ENCODE measurements at places on chromosomes 13 and 19. TPM values are rescaled to one million over a fixed set of nuclear protein-coding genes. Genes with fewer than 3 reads are reported as not detected.

Gene CASP14
- total RNA-seq = not detected

Gene CBY2
- not detected for total RNA-seq

DNA sequence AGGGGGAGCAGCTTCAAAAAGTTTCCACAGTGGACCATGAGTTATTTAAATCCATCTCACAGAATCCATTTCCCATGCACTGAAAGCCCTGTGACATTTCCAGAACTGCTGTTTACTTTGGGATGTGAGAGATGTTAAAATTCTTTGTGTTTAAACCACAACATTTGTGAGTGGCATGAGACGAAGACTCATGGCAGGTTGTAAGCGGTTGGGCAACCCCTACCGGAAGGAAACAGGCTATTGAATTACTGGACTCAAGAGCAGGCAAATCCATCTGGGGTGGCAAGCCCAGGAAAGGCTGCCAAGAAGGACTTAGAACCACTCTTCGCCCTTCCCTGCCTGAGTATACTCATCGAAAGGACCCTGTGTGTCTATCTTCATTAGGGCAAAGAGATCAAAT is 22.3 kb upstream of the CLDN10 start:
- DNase-seq = no peak

DNA sequence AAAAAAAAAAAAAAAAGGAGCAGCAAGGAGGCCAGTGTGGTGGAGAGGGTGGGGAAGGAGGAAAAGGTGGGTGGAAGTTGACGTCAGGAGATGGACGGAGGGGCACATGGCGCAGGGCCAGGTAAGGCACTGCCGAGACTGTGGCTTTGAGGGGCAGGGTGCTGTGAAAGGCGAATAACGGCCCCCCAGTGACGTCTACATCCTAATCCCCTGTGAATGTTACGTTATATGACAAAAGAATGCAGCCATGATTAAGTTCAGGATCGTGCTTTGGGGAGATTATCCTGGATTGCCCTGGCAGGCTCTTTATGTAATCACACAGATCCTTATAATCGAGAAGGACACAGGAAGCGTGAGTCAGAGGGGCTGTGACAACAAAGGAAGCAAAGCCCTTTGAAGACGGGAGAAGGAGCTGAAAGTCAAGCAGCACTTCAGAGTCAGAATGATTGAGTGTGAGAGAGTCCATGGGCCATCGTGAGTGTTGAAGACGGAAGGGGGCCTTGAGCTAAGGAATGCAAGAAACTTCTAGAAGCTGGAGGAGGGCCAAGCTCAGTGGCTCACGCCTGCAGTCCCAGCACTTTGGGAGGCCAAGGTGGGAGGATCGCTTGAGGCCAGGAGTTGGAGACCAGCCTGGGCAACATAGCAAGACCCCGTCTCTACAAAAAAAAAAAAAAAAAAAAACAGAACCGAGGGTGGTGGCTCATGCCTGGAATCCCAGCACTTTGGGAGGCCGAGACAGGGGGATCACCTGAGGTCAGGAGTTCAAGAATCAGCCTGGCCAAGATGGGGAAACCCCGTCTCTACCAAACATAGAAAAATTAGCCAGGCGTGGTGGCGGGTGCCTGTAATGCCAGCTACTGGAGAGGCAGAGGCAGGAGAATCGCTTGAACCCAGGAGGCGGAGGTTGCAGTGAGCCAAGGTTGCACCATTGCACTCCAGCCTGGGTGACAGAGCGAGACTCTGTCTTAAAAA is 13.8 kb upstream of the CEACAM16 start:
- no peak for DNase-seq

Gene MBD3L2
- not detected for total RNA-seq

DNA sequence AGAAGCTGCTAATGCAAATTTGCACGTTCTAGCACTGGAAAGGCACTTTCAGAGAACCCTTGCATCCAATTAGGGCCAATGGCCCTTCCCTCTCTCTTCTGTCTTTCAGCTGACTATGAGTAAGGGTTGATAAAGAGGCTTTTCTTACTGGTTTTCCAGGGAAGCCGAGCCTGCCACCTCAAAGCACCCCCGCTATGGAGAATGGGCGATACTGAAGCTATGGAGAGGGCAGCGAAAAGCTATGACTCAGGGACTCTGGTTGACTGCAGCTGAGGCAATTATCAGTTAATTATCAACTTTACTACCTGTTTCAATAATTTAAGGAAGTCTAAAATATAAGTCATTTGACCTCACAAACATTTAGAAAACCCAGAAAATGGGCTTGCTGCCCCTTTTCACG is 115.8 kb downstream of the TRPC4 start:
- no peak for DNase-seq

GRCh38 chr13:38685974-38686576 is 802 bp upstream of the FREM2 start:
- DNase-seq = no peak

- DNase-seq = no peak
Measured at GRCh38 chr13:21234526-21234925, 58.1 kb downstream of the MRPL57 start.

DNA sequence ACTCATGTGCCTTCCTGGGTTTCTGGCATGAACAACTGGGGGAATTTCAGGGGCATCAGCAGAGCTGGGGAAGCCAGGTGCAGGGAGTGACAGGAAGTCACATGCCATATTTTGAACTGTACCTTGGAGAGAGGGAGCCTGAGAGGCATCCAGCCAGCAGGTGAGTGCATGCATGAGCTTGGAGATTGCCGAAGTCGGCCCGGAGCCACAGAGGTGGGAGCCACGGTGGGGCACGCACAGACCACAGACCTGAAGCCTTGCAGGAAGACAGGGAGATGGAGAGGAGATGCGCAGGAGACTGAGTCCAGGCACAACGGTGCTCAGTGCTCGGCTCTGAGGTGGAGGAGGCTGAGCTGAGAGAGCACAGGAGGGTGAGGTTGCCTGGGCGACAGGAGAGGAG is 55.1 kb downstream of the CDADC1 start:
- DNase-seq = no peak

- peak; percentile 19 for DNase-seq
Measured at GRCh38 chr19:32876919-32877285, 7.3 kb upstream of the SLC7A9 start.

DNA sequence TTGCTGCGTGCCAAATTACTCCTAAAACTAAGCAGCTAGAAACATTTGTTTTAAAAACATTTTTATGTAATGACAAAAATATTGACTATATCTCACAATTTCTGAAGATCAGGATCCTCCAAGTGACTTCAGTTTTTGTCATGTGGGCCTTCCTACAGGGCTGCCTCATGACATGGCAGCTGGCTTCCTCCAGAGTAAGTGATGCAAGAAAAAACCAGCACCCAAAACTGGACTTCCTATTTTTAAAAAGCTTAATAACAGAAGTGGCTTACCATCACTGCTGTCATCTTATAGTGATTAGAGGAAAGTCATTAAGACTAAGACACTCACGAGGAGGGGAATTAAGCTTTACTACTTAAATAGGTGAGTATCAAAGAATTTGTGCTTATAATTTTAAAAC is 681.7 kb downstream of the PCDH17 start:
- DNase-seq = no peak
